ENCODE measurements at places on chromosomes 11 and 22.

- DNase-seq = no peak
Observed at GRCh38 chr22:44916281-44917231, 93.2 kb downstream of the PHF21B start.

- no peak for DNase-seq
Observed at GRCh38 chr11:120219938-120220746, 9.3 kb downstream of the OAF start.

DNA sequence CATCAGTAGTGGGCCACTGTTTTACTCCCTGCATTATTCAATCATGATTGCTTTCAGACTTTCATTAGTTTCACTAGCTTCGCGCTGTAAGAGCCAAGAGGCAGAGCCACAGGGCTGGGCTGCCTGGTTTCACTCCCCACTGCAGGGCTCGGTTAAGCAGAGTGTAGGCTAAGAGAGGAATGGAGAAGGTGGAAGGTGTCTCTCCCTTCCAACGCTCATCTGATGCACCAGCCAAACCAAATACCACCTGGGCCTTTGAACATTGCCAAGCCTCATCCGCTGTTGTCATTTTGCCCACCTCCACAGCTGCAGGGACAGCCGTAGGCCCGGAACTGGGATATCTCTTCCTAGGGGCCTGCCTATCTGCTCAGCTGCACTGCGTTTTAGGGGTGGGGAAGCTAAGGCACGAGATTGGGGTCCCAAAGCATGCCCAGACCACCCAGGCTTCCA, 480 bp upstream of the SMARCB1 start:
- no peak for DNase-seq

DNA sequence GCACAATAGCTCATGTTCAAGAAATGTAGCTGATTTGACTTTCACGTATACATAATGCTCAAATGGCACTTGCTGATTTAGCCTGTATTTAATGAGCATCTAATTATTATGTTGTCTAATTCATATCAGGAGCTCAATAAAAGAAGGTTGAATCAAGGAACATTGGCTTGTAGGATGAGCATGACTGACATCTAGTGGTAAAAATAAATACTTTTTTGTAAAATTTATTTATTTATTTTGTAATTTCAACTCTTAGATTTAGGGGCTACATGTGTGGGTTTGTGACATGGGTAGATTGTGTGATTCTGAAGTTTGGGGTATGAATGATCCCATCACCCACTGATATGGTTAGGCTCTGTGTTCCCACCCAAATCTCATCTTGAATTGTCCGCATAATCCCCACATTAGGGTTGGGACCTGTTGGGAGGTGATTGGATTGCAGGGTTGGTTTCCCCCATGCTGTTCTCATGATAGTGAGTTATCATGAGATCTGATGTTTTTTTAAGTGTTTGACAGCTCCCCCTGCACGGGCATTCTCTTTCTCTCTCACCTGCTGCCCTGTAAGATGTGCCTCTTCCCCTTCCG, 1.7 kb upstream of the OR52E5 start:
- DNase-seq = no peak

DNA sequence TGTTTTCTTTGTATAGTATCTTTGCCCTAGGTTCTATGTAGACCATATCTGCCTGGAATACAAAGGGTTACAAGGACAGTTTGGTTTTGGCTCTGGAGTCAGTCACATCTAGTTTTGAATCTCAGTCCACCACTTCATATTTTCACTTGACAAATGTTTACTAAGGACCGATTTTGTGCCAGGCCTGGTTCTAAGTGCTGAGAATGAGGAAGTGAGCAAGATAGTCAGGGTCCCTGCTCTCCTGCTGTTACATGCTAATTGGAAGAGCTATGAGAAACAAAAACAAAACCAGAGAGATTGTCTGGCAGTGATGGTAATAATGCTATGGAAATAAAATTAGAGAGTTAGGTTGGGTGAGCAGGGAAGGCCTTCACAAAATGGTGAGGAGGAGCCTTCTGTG, 66.1 kb upstream of the ARHGAP20 start:
- no peak for DNase-seq

- DNase-seq = no peak
Observed at GRCh38 chr11:41459465-41460401, at the start of gene LRRC4C. Gene LRRC4C (minus strand): TSS chr11:41459652.

DNA sequence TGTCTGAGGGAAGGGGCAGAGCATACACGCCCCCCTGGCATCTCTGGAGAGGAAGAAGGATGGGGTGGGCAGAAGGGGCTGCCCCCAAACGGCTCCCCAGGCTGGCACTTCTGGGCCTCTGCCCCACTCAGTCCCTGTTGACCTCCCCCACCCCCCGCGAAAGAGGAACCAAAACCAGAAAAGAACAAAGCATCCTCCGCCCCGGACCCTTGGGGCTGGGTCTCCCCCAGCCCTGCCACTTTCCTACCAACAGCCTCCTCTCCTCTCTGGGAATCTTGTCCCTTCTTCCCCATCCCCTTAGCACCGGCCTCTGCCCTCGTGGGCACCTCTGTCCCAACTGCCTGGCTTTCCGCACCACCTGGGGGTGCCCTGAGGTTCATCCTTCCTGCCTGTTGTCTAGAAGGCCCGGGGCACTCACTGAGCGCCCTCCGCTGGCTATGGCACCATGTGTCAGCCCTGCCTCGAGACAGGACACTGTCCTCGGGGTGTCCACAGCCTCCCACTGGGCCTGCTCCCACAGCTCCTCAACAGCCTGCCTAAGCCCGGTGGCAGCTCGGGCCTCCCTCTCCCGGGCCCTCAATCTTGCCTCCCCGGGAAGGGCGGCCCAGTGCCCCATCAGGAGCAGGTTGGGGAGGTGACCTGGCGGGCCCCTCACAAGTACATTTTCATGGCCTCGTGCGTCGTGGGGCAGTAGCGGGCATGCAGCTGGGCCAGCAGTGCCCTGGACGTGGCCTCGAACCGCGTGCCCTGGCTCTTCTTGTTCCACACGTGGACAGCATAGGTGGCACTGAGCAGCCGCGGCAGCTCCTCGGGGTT, 28.2 kb downstream of the A4GALT start:
- no peak for DNase-seq

DNA sequence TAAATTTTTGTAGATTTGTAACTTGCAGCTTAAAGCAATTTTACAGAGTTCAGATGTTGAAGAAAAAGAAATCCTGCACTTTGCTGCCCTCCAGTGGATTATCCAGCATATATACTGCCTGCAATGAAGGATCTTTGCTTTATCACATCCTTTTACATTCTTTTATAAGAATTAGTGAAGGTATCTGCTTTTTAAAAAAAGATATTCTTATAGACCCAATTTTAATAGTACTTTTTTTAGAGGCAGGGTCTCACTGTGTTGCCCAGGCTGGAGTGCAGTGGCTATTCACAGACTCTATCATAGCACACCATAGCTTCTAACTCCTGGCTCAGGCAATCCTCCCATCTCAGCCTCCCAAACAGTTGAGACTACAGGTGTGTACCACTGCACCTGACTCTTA, 60.7 kb downstream of the TTC17 start:
- DNase-seq = no peak

GRCh38 chr22:27962268-27963044, 43.4 kb upstream of the PITPNB start:
- no peak for DNase-seq

- no peak for DNase-seq
Observed at GRCh38 chr11:6323291-6323905, 3.1 kb upstream of the CAVIN3 start.

DNA sequence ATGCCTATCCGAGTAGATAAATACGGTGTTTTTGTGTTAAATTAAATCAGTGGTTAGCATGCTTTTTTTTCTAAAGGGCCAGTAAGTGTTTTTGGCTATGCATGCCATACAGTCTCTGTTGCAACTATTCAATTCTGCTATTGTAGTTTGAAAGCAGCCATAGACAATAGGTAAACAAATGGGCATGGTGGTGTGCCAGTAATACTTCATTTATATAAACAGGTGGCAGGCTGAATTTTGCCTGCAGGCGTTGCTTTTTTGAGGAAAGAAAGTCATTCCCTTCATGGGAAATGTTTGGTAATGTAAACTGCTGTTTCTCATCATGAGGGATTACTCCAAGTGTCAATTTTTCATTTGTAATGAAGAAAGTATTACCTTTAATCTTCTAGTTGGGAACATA, 106.5 kb downstream of the TMEM135 start:
- DNase-seq = no peak

DNA sequence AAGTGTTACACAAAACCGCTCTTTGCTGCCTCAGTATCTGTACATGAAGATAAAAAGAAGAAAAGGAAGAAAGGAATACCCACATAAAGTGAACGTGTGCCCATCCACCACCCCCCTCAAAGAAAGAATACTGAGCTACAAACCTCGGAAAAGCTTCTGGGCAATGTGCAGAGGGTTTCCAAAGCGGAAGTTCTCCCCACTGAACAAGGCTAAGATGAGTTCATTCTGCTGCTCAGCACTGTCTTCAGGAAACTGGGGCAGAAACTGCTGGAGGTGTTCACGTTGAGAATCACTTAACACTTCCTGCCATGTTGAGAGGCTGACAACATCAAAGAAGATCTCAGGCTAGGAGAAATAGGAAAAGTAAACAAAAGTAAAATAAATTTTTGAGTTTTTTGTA, 6.9 kb downstream of the NFRKB start:
- DNase-seq = no peak

- no peak for DNase-seq
Observed at GRCh38 chr11:70141486-70142220, 61.4 kb upstream of the FADD start.

GRCh38 chr11:3003396-3004231, 11.5 kb upstream of the NAP1L4 start:
- no peak for DNase-seq

DNA sequence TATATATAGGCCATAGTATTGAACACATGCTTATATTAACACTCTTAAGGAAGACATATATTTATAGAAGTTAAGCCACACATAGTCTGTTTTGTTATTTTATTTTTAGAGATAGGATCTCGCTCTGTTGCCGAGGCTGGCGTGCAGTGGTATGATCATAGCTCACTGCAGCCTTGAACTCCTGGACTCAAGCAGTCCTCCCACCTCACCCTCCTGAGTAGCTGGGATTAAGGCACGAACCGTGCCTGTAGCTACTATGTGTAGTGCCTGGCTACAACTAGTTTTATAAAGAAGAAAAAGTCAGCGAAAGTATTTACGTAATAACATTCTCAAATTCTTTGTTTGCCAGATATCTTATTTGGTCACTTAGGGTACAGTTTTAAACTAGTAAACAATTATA, 5.6 kb upstream of the UCP2 start:
- no peak for DNase-seq

All from T-helper 2 cell (primary cell).